ENCODE measurements at places on chromosomes 12 and 14.

DNA sequence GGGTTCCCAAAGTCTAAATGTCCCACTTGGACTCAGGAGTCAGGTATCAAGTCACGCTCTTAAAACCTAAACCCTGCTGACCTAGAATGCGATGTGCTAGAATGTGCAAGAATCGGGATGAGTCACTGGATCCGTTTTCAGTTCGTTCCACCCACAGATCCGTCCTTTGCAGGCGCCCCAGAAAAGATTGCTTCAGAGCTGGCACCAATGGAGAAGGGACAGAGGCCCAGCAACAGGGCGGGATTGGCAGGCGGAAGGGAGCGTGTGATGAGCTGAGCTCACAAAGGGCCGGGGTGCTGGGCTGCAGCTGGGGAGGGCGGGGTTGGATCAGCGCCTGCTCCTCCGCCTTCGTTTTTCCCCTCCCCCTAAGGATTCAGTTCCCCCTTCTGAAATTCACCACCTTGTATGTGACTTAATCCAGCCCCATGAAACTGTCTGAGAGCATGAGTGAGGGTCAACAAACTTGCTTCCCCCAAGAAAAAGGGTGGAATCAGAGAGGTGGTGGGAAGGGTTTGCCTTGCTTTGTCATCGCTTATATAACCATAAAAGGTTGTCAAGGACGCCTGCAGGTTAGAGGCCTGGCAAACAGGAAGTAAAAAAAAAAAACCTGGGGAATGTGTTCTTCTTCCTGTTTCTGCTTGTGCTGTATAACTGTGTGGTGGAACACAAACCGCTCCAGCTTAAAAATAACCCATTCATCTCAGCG lies 2.8 kb upstream of the UBC start:
- no peak for DNase-seq

DNA sequence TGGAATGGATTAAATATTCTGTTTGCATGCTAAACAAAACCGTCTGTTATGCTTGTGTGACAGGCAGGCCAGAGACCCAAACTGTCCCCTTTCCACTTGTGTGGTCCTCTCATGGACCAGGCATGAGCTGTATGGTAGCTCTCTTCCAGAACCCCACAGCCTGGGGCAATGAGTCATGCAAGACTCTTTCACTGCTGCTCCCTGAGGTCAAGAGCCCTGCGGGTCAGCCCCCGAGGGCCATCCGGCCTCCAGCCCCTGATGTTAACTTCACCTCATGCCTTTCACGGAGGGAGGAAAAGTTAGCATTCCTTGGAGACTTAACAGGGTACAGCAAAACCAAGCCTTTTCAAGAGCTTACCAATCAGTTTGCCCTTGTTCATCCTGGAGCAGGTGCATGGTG lies 239.1 kb upstream of the DIO3 start:
- DNase-seq, result no peak

DNA sequence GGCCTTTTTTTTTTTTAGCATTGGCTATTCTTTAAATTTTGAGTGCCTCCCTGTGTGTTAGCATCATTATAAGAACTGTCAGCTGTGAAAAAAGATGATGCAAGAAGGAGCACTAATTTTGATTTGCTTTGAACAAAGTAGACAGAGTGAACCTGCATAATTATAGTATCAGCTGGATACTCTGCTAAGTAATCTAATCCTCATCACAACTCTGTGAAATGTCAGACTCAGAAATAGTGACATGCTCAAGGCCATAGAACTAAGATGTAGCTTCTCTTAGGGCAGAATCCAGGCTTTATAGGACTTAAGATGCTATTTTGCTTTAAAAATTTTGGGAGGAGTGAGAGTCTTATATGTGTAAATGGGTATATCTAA lies 31.9 kb downstream of the FBXO34 start:
- no peak for DNase-seq

DNA sequence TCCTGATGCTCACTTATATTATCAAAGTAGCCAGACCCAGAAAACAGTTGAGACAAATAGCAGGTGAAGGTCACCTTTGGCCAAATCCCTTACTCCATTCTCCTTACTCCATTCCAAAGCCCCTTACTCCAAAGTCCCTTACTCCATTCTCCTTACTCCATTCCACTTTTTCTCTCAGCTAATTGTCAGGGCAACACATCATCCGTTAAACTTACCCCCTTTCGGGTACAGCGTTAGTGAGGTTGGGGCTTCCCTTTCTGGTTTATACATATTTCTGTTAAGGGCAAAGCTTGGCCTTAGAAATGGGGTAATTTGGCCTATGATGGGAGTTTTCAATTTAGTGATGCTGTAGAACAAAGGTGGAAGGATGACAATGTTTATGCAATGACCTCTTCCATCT lies 111.8 kb upstream of the CCND2 start:
- DNase-seq, result no peak

DNA sequence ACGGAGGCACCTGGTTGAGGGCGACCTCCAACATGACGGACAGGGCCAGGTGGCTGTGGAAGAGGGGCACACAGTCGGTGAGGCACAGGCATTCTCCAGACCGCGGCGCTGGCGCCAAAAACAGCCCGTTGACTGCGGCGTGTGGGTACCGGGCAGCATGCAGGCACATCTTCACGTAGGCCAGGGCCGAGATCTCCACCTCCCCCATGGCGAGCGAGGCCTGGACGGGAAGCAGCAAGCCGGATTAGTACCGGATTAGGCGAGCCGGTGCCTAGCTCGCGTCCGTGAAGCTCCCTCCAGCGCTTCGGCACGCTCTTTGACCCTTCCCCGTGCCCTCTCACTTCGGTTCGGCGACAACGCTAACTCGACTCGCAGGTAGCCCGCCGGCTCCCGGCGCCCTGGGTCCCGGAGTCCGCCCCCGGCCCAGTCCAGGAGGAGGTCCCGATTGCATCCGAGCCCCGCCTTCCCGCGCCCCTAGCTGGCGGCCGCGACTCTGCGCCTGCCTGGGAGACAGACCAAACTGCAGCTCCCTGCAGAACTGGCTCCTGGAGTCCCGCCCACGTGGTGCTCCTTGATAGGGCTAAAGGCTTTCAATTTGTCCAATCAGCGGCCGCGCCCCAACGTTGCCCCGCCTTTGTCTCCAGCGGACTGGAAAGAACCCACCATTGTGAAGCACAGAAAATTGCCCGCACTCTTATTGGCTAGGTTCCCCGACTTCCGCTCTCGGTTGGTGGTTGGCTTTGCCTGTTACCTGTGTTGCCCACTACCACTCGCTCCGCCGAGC lies at the start of gene EMC9:
TSS of gene EMC9 (minus strand) at position 495 of the 784 bp plus-strand sequence. CDS start at position 208, 287 bp downstream.
- peak; percentile 99 for DNase-seq

DNA sequence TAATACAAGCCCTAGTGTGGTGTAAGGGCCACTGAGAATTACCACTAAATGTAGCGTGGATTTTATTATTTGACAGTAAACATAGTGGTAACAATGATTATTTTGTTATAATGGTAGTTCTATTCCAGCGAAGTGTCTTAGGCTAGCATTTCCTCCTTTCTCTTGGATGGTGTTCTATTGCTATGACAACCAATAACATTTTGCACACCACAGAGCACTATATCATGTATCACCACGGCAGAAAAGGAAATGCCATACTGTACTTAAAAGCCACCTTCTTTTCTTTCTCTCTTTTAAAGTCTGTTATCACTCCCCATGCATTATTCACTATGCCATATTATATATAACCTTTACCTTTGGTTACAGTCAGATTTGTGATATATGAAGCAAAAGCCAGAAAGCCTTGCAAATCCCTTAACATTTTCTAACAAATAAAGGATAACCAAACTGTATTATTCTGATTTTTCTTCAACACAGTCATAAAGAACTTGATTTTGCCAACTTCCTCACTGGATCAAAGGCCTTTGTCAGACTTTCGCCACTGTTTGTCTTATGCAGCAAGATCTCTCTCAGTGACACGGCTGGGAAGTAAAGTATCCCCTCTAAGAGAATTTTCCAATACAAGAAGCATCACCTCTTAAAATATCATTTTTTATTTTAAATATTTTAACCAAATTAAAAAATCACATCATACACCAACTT lies 195.8 kb downstream of the FOXN3 start:
- DNase-seq, result no peak

DNA sequence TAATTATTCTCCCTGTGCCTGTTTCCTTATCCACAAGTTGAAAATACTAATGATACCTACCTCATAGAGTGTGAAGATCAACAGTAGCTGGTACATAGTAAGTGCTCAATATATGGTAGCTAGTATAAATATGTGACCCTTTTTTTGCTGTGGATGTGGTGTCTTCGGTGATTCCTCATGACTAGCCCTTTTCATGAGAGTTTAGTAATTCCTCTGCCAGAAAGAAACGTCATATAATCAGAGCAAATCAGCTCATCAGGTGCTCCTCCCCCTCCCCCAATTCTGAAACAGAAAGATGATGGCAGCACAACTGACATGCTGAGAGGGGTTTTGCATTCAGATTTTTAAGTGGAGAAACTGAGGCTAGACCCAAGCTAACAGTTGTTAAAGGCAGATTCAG lies 210.8 kb downstream of the SLC41A2 start:
- DNase-seq, result no peak
